ENCODE measurements at places on chromosomes 16 and 17.

- peak; percentile 53 for DNase-seq
Observed at GRCh38 chr17:33674685-33675084, 381.6 kb upstream of the ASIC2 start.

- no peak for DNase-seq
Observed at GRCh38 chr16:52367821-52368220, 179.1 kb downstream of the TOX3 start.

- peak; percentile 74 for DNase-seq
Observed at GRCh38 chr16:48687421-48688038, 77.5 kb upstream of the N4BP1 start.

DNA sequence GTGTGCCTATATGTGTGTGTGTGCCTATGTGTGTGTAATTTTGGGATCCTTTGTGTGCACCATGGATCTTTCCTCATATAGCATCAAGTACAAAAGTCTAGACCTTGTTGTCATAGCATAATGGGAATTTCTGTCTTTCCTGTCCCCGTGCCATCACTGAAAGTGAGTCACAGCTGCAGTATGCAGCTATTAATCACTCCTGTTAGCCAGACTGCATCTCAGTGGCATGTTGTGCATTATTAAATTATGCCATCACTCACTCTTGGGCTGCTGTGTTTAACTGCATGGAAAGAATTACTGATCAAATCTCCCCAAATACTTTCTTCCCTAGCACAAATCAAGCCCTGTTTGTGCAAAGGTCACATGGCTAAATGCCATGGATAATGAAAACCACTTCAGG lies 92.4 kb downstream of the CBLN1 start:
- peak; percentile 5 for DNase-seq

DNA sequence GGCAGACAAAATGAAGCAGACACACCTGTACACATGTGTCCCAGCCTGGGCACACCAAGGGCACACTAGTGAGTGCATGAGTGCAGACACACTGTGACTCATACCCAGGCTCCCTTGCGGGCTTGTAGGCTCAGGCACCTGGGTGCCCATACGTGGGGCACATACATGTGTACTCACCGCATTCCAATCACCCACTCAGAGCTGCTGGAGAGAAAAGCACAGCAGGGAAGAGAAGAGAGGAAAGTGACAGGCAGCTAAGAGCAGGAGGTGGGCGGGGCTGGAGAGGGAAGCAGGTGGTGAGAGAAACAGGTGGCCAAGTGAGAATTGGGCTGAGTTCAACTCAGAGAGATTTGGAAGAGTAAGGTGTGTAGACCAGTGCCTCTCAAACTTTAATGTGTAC lies 54.0 kb downstream of the TMEM132E start:
- no peak for DNase-seq

- no peak for DNase-seq
Observed at GRCh38 chr16:80828495-80828894, 24.1 kb upstream of the CDYL2 start.

DNA sequence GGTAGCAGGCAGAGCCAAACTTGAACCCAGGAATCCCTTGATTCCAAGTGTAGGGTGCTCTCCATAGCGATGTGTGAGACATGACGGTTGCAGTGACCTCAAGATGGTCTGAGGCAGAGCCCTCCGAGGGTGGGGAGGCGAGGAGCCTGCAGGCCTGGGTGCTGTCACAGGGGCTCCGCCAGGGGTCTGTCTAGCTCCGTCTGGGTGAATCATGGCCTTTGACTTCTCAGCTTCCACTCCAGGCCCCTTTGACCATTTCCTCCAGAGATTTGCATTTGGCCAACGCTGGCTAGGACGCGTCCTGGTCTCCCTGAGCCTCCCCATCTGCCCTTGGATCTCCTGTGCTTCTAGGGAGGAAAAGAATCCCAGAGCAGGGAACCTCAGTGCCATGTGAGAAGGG lies 104.6 kb downstream of the RAP1GAP2 start:
- DNase-seq: no peak

DNA sequence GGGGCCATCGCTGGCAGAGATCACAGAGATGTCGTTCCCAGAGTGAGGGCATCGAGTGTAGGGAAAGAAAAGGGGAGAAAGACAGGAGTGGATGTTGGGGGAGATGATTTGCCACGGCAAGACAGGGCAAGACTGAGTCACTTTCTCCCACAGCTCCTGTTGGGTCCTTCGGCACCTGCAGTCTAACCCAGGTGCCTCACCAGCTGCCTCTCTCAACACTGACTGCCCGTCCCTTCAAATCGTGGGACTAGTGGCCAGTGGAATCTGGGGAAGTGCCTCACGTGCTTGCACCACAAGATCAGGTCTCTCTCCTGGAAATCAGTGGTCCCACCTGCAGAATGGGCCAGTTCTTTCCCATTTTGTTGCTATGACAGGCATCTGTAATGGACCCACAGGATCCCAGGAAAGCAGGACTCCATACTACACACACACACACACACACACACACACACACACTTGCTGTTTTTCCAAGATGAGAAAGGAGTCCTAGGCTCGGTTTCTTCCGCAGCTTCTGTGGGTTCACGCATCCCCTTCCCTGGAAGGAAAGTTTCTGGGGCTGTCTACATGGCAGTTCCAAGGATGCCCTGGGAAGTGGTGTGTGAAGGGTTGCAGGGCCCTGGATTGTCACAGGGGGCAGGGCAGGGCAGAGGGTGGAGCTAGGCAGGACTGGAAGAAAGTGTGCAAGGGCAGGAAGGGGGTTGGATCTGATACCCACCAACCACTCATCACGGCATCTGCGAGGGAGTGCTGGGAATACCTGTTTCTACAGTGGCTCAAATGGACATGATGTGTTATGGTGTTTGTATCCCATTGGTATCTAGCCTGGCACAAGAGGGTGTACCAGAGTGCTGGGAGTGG lies 10.2 kb upstream of the CBX8 start:
- no peak for DNase-seq

- no peak for DNase-seq
Observed at GRCh38 chr17:60391471-60392041, 377 bp downstream of the USP32 start.

GRCh38 chr17:50412188-50412732 lies 13.8 kb upstream of the ACSF2 start:
- no peak for DNase-seq

- no peak for DNase-seq
Observed at GRCh38 chr17:52648995-52649394, 490.5 kb upstream of the CA10 start.

GRCh38 chr17:37742116-37742761 lies 2.6 kb downstream of the HNF1B start:
- no peak for DNase-seq

DNA sequence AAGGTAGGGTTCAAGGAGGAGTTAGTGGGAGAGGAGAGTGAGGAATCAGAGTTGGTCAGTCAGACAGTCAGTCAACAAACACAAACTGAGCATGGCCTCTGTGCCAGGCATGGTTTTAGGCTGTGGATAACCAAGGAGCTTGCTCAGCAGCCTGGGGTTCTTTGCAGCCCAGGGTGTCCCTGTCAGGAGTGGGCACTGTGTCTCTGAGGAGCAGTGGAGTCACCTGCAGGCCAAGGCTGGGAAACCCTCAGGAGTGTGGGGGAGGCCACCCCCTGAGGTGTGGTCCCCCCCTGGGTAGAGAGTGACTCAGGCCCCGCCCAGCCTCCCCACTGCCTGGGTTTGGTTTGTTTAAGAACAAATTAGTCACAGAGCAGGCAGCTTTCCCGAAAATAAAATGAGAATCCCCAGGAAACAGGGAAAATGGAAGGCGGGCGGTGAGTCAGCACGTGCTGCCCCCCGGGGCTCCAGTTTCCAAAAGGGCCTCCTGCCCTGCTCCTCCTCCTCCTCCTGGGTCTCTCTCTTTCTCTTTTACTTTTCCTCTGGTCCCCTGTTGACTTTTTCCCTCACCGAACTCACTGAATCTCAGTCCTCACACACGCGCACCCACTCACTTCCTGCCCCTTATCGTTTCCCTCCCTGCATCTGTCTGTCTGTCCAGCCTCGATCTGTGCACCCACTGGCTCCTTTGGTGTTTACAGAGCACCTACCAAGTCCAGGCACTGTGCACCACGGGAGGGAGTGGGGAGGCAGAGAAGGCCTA lies 44.3 kb downstream of the SOCS3 start:
- peak; percentile 98 for DNase-seq

DNA sequence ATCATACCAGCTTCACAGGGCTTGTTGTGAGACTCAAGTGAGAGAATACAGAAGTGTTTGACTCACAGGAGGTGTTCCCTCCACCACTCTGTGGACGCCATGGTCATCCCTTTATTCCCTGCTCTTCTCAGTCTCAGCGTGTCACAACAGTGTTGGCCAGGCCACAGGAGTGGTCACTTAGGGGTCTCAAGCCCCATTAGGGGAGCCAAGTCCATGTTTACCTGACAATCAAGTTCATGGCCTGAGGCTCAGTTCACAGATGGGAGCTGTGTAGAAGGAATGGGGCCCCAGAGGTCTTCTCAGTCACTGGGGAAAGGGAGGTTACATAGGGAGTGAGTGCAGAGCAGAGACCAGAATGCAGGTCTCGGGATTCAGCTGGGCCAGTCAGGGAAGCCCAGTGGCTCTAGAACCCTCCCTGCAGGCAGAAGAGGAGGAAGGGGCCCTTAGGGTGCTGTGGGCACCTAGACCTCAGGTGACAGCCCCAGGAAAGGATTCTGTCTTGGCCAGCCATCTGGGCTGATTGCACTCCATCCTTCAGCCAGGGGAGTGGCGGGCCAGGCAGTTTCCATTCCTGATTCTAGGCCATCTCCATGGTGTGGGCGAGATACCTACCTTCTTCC lies 9.5 kb upstream of the CENPT start:
- DNase-seq: no peak

DNA sequence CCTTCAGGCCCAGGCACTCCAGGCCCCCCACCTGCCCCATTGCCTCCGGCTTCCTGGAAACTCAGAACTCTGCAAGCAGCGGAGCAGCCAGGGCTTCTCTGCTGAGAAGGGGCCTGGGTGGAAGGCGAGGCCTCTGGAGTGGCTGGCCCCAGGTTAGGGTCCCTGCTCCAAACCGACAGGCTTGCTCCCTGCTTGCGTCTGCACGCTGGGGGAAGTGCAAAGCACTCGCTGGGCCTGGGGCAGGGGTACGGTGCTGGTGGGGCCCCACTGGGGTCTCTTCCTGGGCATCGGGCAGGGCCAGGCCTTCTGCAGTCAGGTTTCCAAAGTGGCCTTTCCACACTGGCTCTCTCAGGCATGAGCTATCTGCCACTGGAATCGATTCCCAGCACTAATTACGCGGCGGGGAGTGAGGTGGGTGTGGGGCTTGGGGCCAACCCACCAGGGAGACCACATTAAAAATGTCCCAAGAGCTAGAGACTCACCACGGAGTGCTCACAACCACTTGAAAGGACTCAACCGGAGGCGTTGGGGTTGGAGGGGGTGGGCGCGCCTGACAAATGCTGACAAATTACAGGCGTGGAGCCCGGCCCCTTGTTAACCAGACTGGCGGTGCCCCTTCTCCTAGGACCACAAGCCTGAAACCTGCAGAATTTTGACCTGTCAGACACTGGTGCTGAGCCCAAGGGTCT lies 17.9 kb downstream of the FAM83G start:
- DNase-seq: no peak

- DNase-seq: no peak
Observed at GRCh38 chr17:64781014-64781756, 119.1 kb upstream of the SMURF2 start.

- DNase-seq: no peak
Observed at GRCh38 chr16:11892761-11893160, 23.0 kb downstream of the GSPT1 start.

DNA sequence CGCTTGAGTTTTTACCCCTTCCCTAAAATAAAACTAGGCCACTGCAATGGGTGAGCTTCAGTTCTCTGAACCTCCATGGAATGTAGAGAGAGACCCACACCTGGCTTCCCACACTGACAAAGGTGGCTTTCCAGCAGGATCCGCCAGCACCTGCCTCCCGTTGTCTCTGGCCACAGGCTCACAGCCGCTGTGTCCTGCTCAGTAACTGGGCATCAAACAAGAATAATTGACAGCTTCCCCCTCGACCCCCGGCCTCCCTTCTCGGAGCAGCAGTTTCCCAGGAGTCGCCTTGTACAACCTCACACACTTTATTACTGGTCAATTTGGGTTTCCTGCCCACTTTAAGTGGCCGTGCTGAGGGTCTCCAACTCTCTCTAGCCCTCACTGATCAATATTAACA lies 586.1 kb upstream of the PSMD7 start:
- DNase-seq: no peak

DNA sequence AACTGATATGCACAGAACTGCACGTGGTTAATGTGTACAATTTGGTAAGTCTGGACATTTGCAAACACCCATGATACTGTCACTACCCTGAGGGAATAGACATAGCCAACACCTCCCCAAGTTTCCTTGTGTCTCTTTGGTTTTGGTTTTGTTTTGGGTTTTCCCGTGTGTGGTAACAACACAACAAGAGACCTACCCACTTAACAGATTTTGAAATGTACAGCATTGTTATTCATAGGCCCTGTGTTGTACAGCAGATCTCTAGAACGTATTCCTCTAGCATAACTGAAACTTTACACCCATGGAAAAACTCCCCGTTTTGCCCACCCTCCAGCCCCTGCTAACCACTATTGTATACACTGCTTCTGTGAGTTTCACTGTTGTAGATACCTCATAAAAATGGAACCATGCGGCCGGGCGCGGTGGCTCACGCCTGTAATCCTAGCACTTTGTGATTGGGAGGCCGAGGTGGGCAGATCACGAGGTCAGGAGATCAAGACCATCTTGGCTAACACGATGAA lies 76.3 kb upstream of the TBC1D3K start:
- DNase-seq: no peak

DNA sequence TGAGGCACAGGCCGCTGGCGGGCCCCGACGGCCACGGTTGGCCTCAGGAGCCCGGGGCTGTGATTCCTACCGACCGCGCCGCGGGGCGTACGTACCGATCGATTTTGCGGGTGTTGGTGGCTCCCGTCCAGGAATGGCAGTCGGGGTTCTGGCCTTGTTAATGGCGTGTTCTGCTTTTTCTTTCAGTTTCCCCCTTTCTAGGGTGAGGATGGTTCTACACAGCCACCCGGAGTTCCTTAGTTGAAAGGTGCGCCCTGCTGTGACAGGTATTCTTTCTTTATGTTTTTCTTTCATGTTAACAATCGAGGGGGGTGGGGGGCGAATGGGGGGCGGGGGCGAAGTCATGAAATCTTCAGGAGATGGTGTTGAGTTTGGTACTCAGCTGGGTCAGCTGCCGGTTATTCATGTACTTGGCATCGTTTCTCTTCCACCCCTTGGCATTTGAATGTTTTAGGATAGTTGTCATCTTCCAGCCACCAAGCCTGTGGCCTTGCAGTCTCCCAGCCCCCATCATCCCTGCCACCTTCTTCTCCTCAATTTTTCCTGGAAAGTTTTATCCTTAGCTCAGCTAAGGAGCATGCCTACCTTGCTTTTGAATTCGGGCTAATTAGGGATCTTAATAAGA lies 802 bp downstream of the CYLD start:
- DNase-seq: peak; percentile 39

DNA sequence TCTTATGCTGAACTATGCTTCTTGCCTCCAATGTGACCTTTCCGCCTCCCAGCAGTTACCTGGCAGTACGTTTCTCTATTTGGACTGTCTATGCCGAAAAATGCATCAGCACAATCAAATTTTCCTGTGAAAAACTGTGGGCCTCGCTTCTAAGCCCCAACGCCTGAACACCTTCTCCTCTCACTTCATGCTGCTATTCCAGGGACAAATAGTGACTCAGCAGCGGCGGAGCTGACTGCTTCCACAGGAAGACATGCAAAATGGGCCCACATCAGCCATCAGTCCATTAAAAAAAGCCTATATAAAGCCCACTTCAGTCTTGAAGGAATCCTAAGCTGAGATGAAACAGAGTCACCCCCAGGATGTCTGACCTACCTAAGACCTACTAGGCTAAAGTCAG lies 10.5 kb upstream of the PIP4K2B start:
- no peak for DNase-seq

GRCh38 chr17:33049781-33050414 lies 58.3 kb downstream of the SPACA3 start:
- DNase-seq: peak; percentile 19
